Chondrocyte (in vitro differentiated cells): ENCODE measurements at places on chromosomes 13 and 19. TPM values are rescaled to one million over a fixed set of nuclear protein-coding genes. Genes with fewer than 3 reads are reported as not detected.

HCST gene
- total RNA-seq = 0.50 to 1.0 TPM in 2 of 3 replicates, not detected in the other

IL11 gene
- total RNA-seq = 2.8 to 3.7 TPM (median 3.1 TPM) in 3 replicates

SLITRK5 gene
- 0.02 to 0.29 TPM (median 0.03 TPM) in 3 replicates for total RNA-seq

S1PR4 gene
- total RNA-seq = not detected in 3 replicates

RDH8 gene
- total RNA-seq = not detected in 3 replicates

NBEA gene
- total RNA-seq = 4.4 to 9.7 TPM (median 4.9 TPM) in 3 replicates

HNRNPA1L2 gene
- total RNA-seq = 7.3 to 10.9 TPM (median 7.4 TPM) in 3 replicates

ADGRE3 gene
- not detected in 3 replicates for total RNA-seq

SPART gene
- 93.6 to 97.1 TPM (median 95.6 TPM) in 3 replicates for total RNA-seq

NKPD1 gene
- 0.10 to 0.13 TPM in 2 of 3 replicates, not detected in the other for total RNA-seq

SERTAD3 gene
- 36.7 to 43.6 TPM (median 40.3 TPM) in 3 replicates for total RNA-seq

OR7E24 gene
- total RNA-seq = not detected in 3 replicates

PSG6 gene
- total RNA-seq = not detected in 3 replicates

ARHGAP45 gene
- total RNA-seq = 0.57 to 1.6 TPM (median 1.0 TPM) in 3 replicates

SHISA7 gene
- total RNA-seq = not detected in 3 replicates

RPL13A gene
- 1,566 to 1,771 TPM (median 1,602 TPM) in 3 replicates for total RNA-seq

ZNF112 gene
- 4.9 to 7.1 TPM (median 6.9 TPM) in 3 replicates for total RNA-seq

GRCh38 chr13:42173789-42174343 is 98.1 kb upstream of the AKAP11 start:
- H3K4me1 ChIP-seq = peaks cover 6% of the 10 kb centered on the region
- H3K4me3 ChIP-seq = no peak overlapping the region
- H3K27ac ChIP-seq = no peak overlapping the region
- DNase-seq = no peak
- no peaks in the 10 kb centered on the region for H3K27me3 ChIP-seq

- peaks cover 8% of the 10 kb centered on the region for H3K4me1 ChIP-seq
- no peak for DNase-seq
- peaks cover 5% of the 10 kb centered on the region for H3K27me3 ChIP-seq
- H3K36me3 ChIP-seq = peaks cover 1% of the 10 kb centered on the region
- H3K27ac ChIP-seq = no peak overlapping the region
- H3K4me3 ChIP-seq = no peak overlapping the region
These were observed 10.1 kb upstream of the IRGC start for GRCh38 chr19:43705729-43706128.

DNA sequence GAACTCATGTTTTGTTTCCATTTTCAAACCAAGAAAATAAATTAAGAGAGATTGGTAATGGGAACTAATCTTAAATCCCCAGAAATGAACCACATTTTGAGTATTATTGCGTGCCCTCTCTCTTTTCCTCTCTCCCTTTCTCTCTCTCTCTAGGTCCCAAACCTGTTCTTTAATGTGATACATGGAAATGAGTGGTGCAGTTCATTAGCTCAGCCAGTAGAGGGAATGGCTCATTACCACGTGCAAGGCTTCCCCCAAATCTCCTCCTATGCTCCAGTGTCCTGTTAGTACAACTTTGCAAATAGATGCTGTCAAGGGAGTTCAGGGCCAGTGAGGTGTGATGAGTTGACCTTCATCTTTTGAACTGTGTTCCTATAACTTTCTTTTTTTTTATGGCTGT is 178.4 kb downstream of the FGF9 start:
- no peaks in the 10 kb centered on the region for H3K27me3 ChIP-seq
- peaks cover 24% of the 10 kb centered on the region for H3K4me1 ChIP-seq
- H3K4me3 ChIP-seq = no peak overlapping the region

DNA sequence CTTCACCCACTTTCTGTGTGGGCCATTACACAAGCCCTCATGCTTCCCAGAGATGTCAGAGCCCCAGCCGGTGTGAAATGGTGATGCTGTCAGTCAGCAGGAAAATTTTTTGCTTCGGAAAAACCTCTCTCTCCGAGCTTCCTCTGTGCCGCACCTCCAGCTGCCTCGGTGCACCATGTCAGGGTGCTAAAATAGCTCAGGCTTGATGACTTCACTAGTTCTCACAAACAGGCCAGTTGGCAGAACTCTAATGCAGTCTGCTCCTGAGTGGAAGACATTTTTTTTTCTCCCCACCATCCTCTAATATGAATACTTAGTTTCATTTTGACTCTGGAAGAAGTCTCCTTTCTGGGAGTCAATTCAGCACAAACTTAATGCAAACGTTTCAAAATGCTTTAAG is 71.3 kb downstream of the KLF12 start:
- H3K4me1 ChIP-seq = peaks cover 72% of the 10 kb centered on the region
- H3K27ac ChIP-seq = peak overlapping the region; percentile 82
- peaks cover 8% of the 10 kb centered on the region for H3K36me3 ChIP-seq
- H3K4me3 ChIP-seq = peak overlapping the region; percentile 57
- no peaks in the 10 kb centered on the region for H3K27me3 ChIP-seq

DNA sequence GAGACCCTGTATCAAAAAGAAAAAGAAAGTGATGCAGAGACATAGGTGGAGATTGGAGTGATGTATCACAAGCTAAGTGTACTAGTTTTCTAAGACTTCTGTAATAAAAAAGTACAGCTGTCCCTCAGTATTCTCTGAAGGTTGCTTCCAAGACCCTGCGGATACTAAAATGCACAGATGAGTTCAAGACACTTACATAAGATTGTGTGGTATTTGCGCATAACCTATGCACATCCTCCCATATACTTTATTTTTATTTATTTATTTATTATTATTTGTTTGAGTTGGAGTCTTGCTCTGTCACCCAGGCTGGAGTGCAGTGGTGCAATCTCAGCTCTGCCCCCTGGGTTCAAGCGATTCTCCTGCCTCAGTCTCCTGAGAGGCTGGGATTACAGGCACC is 13.6 kb upstream of the HAS1 start:
- H3K4me1 ChIP-seq = no peaks in the 10 kb centered on the region
- H3K4me3 ChIP-seq = no peak overlapping the region
- no peaks in the 10 kb centered on the region for H3K27me3 ChIP-seq
- H3K27ac ChIP-seq = no peak overlapping the region

DNA sequence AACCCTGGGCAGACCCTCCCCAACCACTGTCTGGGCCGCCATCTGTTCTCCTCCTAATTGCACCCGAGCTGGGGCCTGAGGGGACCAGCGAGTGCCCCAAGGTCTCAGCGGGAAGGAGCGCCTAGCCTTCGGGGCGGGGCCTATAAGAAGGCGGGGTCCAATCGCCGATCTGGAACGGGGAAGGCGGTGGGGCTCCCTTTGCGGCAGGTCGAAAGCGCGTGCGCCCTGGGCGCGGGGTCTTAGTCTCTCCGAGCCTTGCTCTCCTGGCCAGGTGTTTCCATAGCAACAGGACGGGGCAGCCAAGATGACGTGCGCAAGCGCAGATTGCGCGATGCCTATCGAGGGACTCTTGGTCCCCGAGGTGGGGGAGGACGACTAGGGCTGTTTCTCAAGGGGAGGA is 2.8 kb downstream of the MAST1 start:
- no peak for DNase-seq
- H3K4me3 ChIP-seq = peak overlapping the region; percentile 66
- peaks cover 54% of the 10 kb centered on the region for H3K27me3 ChIP-seq
- peaks cover 16% of the 10 kb centered on the region for H3K4me1 ChIP-seq
- no peak overlapping the region for H3K27ac ChIP-seq
- peaks cover 2% of the 10 kb centered on the region for H3K36me3 ChIP-seq

GRCh38 chr13:41541142-41541938 is 84.0 kb downstream of the RGCC start:
- H3K36me3 ChIP-seq = peaks cover 1% of the 10 kb centered on the region
- H3K4me1 ChIP-seq = no peaks in the 10 kb centered on the region
- no peak for DNase-seq

DNA sequence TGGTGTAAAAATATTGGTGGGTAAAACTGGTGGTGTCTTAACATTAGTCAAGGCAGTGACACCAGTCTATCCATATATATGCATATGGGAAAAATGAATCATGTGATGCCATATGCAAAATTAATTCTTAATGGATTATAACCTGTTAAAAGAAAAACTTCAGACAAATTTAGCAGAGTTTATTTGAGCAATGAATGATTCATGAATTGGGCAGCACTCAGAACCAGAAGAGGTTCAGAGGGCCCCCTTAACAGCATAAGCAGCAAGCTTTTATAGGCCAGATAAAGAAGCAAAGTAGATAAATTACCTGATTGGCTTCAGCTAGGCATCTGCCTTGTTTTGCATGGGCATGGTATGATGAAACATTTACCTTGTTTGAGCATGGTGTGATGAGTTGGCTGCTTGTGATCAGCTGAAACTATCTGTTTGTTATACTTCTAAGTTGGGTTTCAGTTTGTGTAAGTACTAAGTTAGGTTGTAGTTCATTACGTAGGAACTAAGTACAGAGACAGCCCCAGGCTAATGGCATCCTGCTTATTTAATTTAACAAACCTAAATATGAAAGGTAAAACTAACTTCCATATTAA is 66.6 kb downstream of the DNAJC15 start:
- no peak overlapping the region for H3K27ac ChIP-seq
- no peaks in the 10 kb centered on the region for H3K27me3 ChIP-seq
- H3K4me3 ChIP-seq = no peak overlapping the region

- H3K27ac ChIP-seq = no peak overlapping the region
- DNase-seq = no peak
These were observed 6.8 kb upstream of the ZNF324 start for GRCh38 chr19:58460039-58460438.

DNA sequence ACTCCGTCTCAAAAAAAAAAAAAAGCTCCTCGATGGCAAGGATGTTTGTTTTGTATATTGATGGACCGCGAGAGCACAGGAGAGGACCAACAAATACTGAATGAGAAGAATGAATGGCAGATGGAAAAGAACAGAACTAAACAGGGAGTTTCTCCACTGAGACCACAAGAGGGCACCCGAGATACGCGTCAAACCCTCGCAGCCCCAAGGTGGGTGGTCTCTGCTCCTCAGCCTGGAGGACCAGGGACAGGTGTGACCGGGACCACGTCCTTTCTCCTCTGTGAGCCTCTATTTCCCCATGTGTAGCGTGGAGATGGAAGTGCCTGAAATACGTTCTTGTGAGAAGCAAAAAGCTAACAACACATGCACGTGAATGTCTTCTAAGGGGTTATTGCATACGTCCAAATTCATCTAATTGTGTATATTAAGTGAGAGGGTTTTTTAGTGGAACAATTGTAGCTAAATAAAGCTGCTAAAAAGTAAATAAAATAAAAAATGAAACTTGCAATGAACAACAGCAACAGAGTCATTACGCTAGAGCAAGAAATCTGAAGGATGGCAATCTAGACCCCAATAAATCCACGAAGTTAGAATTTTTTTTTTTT is 8.3 kb upstream of the CDC42EP5 start:
- H3K4me1 ChIP-seq = peaks cover 9% of the 10 kb centered on the region
- no peak overlapping the region for H3K27ac ChIP-seq
- no peaks in the 10 kb centered on the region for H3K36me3 ChIP-seq
- no peak overlapping the region for H3K4me3 ChIP-seq
- H3K27me3 ChIP-seq = peaks cover 25% of the 10 kb centered on the region
- DNase-seq = peak; percentile 29

GRCh38 chr13:101691341-101691860 is 238.9 kb downstream of the ITGBL1 start:
- H3K4me1 ChIP-seq = peaks cover 24% of the 10 kb centered on the region
- peaks cover 29% of the 10 kb centered on the region for H3K36me3 ChIP-seq
- DNase-seq = no peak
- H3K4me3 ChIP-seq = no peak overlapping the region
- no peaks in the 10 kb centered on the region for H3K27me3 ChIP-seq

- DNase-seq = no peak
- H3K4me3 ChIP-seq = no peak overlapping the region
- no peaks in the 10 kb centered on the region for H3K36me3 ChIP-seq
- H3K4me1 ChIP-seq = no peaks in the 10 kb centered on the region
- no peak overlapping the region for H3K27ac ChIP-seq
These were observed 1237.7 kb upstream of the PCDH20 start for GRCh38 chr13:62653371-62653770.

GRCh38 chr13:113411216-113412023 is 41.9 kb downstream of the ADPRHL1 start:
- H3K4me3 ChIP-seq = peak overlapping the region; percentile 51
- H3K4me1 ChIP-seq = peaks cover 66% of the 10 kb centered on the region
- no peaks in the 10 kb centered on the region for H3K27me3 ChIP-seq
- H3K36me3 ChIP-seq = peaks cover 2% of the 10 kb centered on the region

GRCh38 chr13:112058519-112058873 is 8.5 kb upstream of the SOX1 start:
- peaks cover 10% of the 10 kb centered on the region for H3K4me1 ChIP-seq
- no peak overlapping the region for H3K4me3 ChIP-seq
- peaks cover 7% of the 10 kb centered on the region for H3K36me3 ChIP-seq
- peaks cover 72% of the 10 kb centered on the region for H3K27me3 ChIP-seq
- no peak overlapping the region for H3K27ac ChIP-seq
- DNase-seq = no peak

GRCh38 chr13:47039106-47039505 is 142.3 kb upstream of the HTR2A start:
- H3K4me3 ChIP-seq = no peak overlapping the region
- H3K4me1 ChIP-seq = peaks cover 5% of the 10 kb centered on the region
- no peak overlapping the region for H3K27ac ChIP-seq
- peaks cover 1% of the 10 kb centered on the region for H3K36me3 ChIP-seq
- no peak for DNase-seq

GRCh38 chr13:42946927-42947326 is 45.1 kb downstream of the EPSTI1 start:
- no peak overlapping the region for H3K4me3 ChIP-seq
- no peak overlapping the region for H3K27ac ChIP-seq
- H3K4me1 ChIP-seq = peaks cover 4% of the 10 kb centered on the region

DNA sequence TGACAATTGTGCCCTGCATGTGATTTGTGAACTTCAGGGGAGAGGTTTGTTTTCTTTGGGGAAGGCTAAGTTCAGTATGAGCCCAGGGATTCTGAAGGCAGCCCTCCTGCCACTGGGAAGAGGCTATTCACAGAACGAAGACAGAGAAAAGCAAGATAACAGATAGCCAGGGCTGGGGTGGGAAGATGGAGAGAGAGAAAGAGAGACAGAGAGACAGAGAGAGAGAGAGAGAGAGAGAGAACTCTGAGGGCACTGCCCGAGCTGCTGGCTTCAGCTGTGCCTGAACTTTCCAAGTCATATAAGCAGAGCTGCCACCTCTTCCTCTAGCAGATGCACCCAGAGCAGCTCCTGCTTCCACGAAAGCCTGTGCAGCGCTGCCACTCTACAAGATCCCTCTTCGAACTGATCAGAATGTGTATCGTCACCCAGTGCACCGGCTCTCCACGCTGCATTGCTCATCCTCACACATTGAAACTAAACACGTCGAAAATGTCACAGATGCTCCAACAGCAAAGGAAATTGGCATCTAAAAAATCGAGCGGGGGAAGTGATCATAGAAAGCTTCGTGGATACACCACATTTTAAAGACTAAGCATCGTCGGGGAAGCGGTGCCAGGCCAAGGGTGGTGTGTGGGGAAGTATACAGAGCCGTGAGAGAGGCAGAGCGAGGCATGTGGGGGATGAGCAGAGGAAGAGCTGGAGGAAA is 81.8 kb upstream of the SIAH3 start:
- H3K27ac ChIP-seq = no peak overlapping the region
- H3K4me1 ChIP-seq = no peaks in the 10 kb centered on the region
- H3K36me3 ChIP-seq = no peaks in the 10 kb centered on the region
- DNase-seq = no peak
- H3K4me3 ChIP-seq = no peak overlapping the region
